ENCODE measurements at places on chromosomes 16 and 17.

DNA sequence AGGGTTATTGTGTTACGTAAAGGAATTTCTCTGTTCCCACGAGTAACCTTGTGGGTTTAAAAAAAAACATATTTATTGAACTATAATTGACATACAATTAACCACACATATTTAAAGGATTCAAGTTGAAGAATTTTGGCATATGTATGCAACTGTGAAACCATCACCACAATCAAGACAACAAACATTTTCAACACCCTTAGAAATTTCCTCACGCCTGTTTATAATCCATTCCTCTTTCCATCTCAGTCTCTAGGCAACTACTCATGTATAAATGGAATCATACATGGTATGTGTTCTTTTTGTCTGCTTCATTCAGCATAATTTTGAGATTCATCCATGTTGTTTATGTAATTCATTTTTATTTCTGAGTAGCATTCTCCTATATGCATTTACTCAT, 104.0 kb downstream of the MRTFB start:
- no peak for DNase-seq

- DNase-seq, result no peak
Measured at GRCh38 chr16:89576153-89577054, 846 bp downstream of the CPNE7 start.

- DNase-seq, result no peak
Measured at GRCh38 chr17:65332375-65332774, 195.2 kb downstream of the RGS9 start.

- DNase-seq, result no peak
Measured at GRCh38 chr17:45103269-45103795, 29.0 kb downstream of the PLCD3 start.

GRCh38 chr17:29590411-29591145, 1.1 kb upstream of the GIT1 start:
- DNase-seq, result no peak

GRCh38 chr16:10519297-10519696, 61.1 kb downstream of the EMP2 start:
- DNase-seq, result no peak

DNA sequence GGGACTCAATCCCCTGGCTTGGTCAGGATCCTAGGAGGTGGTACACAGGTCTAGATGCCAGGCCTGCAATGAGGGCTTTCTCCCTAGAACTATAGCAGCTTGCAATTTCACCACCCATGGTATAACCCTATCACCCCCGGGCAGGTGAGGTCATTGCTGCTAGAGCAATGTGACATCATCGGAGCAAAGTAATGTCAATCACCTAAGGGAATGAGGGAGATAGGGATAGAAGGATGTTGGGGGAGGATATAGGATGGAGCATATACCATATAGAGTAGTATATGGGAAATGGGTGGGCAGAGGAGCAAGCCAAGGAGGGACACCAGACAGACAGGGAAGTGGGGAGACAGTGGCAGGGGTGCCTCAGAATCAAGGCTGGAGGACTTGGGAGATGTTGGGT, 3.3 kb downstream of the KCNH4 start:
- DNase-seq, result no peak

DNA sequence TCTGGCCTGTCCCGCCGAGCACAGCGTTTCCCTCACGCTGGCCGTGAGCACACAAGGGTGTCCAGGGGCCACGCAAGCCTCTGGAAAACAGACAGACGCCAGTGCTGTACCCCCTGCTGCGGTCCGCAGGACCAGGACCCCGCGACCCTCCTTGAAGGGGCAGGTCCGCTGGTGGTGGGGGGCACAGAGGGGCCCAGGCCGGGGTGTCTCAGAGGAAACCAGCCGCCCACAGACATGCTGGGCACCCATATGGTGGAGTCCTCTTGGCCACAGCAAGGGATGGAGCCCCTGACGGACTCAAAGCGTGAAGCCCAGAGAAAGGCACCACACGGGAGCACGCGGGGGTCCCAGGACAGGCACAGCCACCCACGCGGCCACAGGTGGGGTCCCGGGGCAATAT, 34.4 kb downstream of the METRNL start:
- DNase-seq, result no peak

GRCh38 chr17:73833775-73834488, 189.7 kb upstream of the SDK2 start:
- DNase-seq, result no peak

- DNase-seq, result no peak
Measured at GRCh38 chr17:82587234-82588086, 60.8 kb downstream of the WDR45B start.

- no peak for DNase-seq
Measured at GRCh38 chr16:71930013-71930563, 34.8 kb downstream of the IST1 start.

- no peak for DNase-seq
Measured at GRCh38 chr16:35431829-35432663, 1972.6 kb downstream of the TP53TG3F start.

DNA sequence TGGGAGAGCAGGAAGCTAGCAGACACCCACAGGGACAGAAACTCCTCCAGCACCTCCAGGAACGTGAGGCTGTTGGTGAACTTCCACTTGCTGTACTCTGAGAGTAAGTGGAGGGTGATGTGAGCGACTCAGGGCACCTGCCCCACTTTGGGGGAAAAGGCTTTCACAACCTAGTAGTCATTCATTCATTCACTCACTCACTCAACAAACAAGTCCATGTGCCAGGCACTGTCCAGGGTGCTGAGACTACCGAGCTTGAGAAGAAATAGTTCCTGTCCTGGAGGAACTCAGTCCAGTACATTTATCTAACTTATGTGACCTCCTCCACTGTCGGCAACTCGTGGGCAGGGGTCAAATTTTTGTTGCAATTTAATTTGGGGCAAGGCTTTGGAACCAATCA, 26.6 kb downstream of the LGALS9 start:
- DNase-seq, result no peak

DNA sequence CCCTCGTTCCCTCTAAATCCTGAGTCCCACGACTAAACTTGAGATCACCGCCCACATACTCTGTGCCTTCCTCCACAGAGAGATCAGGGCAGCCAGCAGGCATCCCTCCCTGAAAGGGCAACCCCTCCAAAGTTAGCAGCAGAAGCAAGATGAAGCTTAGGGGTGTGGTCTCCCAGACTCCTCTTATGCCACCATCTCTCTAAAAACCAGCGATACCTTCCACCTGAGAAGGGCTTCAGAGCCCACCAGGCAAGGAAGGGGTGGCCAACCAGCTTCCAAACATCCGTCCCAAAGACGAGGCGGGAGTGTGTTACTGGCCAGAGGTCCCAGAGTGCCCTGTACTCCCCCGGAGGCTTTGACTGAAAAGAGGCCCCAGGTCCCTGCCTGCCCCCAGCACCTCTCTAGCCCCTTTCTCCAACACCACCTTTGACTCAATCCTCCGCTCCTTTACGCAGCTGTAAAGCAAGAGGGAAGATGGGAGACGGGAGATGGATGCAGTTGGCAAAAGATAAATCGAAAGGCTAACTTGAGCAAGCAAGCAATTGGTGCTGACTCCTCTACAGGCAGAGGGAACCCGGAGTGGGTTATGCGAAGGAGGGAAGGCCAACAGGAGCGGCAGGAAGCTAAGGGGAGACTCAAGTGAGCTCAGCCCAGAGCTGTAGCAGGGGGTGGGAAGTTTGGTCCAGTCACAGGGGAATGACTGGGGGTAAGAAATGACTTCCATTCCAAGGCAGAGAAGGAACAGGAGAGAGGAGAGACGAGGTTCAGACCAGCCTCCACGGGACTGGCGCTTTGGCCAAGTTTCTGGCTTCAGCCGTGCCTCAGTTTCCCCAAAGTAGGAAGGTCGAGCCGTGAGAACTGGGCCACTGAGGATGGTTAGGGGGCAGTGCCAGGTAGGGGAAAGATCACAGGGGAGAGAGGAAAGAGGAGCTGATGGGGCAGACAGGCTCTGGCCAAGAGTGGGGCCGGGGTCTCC, 1.0 kb downstream of the ST3GAL2 start:
- no peak for DNase-seq

GRCh38 chr16:5852151-5852550, 754.6 kb upstream of the EEF2KMT start:
- DNase-seq, result no peak

DNA sequence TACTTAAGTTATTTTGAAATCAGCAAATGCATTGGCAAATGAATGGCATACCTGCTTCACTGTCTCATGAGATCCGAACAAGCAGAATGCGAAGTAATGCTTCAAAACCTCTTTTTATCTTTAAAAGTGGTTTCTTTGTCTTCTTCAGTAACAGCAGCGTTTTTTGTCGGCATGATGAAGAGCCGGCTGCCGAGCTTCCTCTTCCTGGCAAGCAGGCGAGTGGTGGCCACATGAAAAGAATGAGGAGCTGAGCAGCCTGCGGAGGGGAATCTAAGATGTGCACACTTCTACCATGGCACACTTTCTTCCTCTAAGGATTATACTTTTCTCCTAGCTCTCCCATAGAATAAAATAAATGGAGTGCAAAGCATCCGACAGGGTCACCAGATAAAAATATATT, 42.4 kb upstream of the AKTIP start:
- no peak for DNase-seq

DNA sequence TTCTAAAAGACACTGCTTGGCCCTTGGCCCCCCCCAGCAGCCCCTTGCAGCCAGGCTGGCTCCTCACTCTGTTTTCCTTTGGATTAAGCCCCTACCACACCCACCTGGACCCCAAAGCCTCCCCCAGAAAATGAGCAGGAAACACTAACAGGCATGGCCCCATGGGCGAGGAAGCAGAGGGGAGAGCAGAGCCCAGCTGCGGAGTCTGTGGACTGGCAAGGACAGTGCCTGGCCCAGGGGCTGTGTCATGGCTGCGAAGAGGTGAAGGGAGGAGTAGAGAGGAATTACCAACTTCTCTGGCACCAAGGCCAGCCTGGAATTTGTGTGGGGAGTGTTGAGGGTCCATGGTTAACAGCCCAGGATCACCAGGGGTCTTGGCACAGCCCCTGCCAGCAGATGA, 47.4 kb downstream of the MRC2 start:
- DNase-seq, result no peak

DNA sequence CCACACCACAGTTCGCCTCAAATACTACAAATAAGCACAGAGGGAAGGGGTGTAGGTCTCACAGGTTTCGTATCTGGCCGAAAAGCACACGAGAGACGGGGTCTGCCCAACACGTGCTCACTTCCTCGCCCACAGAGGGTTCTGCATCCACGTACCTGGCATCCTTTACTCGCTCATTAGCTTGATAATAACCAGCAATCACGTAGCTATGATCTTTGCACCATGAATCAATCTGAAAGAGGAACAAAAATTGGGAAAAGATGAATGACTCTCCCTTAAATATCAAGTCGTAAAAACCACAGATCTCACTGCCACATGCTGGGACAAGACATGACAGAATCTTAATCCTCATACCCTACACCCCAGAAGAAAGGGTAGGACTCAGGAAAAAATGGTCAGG, 10.5 kb downstream of the EMC8 start:
- no peak for DNase-seq

DNA sequence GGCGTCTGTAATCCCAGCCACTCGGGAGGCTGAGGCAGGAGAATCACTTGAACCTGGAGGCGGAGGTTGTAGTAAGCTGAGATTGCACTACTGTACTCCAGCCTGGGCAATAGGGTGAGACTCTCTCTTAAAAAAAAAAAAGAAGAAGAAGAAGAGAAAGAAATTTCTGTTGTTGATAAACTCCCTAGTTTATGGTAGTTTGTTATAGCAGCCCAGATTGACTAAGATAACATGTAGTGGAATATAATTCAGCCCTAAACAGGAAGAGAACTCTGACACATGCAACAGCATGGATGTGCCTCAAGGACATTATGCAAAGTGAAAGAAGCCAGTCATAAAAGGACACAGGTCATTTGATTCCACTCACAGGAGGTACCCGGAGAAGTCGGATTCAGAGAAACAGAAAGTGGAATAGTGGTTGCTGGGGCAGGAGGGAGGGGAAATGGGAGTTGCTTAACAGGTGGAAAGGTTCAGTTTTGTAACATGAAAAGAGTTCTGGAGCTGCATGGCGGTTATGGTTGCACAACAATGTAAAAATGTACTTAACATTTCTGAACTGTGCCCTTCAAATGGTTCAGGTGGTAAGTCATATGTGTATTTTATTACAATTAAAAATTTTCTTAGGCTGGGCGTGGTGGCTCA, 26.0 kb upstream of the PRM1 start:
- no peak for DNase-seq

DNA sequence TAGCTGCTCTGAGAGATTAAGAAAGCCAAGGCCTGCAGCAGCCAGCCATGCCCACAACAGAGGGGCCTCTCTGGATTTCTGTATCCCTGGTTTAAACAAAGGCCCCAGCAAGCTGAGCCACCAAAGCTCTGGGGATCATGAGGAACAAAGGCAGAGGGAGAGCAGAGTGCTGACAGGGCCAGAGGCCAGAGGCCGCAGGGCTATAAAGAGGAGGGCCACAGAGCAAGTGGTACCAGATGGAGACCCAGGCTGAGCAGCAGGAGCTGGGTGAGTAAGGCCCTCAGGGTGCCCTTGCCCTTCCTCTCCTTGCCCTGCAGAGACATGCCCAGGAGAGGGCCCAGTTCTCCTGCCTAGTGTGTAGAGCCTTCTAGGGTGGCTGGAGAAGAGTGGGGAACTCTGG, at the start of gene CRYBA1:
Gene CRYBA1, plus strand, starts transcription at position 232 of the 400 bp plus-strand sequence. Its CDS starts 5 bp downstream, at position 237.
- DNase-seq, result no peak

DNA sequence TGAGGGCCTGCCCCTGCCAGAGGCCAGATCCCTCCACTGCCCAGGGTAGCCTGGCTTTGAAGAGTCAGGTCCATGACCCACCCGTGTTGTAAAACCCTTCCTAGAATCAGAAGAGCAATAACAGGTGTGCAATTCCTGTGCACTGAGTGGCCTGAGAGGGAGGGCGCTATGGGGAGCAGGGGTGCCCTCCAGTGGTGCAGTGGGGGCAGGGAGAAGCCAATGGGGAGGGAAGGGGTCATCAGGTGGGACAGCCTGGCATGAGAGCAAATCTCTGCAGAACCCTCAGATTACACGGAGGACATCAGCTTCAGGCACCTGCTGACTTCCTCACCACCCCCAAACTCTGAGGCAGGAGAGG, 72.9 kb upstream of the ZNF469 start:
- DNase-seq, result no peak

DNA sequence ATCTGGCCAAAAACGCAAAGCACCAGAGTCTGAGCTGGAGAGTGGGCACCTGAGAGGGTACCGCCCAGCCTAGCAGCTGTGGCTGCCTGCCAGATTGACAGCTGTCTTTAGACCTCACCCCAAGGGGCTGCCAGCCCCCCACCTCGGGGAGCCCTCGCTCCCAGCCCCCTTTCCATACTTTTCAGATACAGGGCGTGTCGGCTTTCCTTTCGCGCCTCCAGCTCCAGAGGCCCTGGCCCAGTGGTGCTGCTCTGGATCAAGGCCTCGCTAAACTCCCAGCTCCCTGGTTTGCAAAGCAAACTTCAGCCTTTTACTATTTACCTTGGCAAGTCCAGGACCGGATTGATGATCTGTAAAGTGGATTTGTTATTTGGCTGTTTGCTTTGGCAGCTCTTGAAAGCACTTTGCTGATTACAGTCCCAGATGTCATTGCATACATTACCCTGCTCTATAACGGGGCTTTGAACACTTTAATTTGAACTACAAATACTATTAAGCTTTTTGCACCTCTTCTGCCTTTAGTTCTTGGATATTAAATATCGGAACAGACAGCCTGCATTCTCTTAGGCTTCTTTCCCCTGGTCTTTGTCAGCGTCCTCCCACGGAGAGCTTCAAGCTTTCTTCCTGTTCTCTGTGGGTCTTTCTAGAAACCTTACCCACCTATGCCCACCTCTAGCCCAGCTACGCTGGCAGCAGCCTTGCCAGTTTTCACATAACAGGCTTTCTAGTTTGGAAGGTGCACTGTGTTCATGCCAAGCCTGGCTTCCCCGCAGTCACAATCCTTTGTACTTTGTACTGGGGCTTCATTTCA, 63.6 kb upstream of the TBX2 start:
- no peak for DNase-seq

- DNase-seq, result no peak
Measured at GRCh38 chr17:77491921-77492445, 351.2 kb downstream of the SEC14L1 start.
